Skin of body (tissue), 3 donors: ENCODE measurements at places on chromosomes 3 and 15. TPM values are rescaled to one million over a fixed set of nuclear protein-coding genes. Genes with fewer than 3 reads are reported as not detected.

DNA sequence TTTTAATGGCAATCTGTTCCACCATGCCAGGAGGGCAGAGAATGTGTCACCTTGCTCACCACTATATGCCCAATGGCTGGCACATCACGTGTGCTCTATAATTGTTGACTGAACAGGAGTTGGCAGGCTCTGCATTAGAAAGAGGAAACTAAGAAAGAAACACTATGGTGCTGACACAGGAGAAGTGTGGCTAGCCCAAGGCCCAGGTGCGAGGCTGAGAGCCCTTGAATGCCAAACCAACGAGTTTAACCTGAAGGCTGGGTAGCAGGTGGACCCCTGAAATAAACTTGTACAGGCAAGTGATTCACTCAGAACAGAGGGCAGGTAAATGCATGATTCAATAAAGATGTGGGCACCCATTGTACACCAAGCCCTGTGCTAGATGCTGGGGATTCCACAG is 2.4 kb downstream of the CHCHD4 start:
- no peak for DNase-seq

DNA sequence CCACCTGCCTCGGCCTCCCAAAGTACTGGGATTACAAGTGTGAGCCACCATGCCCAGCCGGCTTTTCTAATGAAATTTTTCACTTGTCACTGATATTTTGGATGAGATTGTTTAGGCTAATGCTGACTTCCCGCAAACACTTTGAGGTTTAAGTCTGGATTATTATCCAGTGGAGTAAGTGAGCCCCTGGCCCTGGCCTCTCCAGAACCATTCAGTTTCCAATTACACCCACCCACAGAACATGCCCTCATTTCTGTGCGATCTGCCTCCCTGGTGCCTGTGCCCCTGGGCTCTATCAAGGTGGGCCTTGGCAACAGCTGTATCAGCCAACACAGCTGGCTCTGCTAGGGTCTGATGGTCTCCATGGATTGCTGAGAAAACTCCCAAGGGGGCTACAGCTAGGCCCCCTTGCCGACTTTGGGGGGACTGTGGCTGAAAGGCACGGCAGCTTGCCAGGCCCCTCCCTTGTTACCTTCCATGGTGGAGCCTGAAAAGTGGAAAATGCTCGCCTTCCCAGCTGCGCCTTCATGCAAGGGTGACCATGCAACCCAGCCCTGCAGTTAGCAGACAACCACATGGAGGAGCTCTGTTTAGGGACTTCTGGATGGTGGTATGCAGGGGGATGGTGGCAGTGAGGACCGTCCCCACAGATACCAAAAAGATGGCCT is 288.9 kb downstream of the FAM43A start:
- no peak for DNase-seq

- DNase-seq = no peak
Measured at GRCh38 chr3:194730365-194730764, 44.7 kb downstream of the FAM43A start.

DNA sequence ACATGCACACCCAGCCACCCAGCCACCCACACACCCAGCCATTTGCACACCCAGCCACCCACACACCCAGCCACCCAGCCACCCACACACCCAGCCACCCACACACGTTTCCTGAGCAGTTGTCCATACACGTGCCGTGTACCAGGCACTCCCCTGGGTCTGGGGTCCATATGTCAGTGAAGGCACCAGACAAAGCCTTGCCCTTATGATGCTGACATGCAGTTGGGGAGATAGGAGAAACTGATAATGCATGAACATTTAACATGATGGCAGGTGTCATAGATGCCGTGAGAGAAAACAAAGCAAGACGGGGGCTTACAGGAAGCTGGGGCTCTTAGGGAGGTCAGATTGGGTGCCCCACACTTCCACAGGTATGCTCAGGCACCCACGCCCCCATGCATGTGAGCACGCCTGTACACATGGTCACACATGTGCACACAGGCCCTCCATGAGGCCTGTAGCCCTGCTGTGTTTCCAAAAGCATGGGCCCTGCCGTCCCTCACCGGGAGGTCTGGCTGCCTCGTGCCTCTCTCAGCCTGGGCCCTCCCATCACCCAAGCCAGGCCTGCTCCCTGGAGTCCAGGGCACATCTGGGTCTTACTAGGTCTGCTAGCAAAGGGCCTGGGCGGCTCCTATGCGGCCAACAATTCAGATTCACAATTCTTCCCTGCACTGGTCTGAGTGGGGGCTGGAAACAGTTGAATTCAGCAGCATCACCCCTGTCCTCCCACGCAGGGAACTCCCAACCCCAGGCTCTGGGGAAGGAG is 3.6 kb upstream of the DNAJB8 start:
- no peak for DNase-seq

The RTP3 gene
- total RNA-seq = not detected

The GOLGA6L4 gene
- total RNA-seq = 2.9 TPM
